ENCODE measurements at places on chromosomes 7 and 10. TPM values are rescaled to one million over a fixed set of nuclear protein-coding genes. Genes with fewer than 3 reads are reported as not detected.

The GSTO2 gene
- total RNA-seq, result 1.5 TPM

The TECTB gene
- not detected for total RNA-seq

The CCDC7 gene
- 0.72 TPM for total RNA-seq

The EGR2 gene
- total RNA-seq, result 0.29 TPM

The ADCY1 gene
- total RNA-seq, result 2.5 TPM

The SPDYE2B gene
- not detected for total RNA-seq

The ACTL6B gene
- total RNA-seq, result not detected

The BTBD16 gene
- total RNA-seq, result 0.66 TPM

Measured in A549 treated with AZD2906 at 1 μM for 4 hours (cell line).